ENCODE measurements at places on chromosomes 5 and 9. TPM values are rescaled to one million over a fixed set of nuclear protein-coding genes. Genes with fewer than 3 reads are reported as not detected.

DNA sequence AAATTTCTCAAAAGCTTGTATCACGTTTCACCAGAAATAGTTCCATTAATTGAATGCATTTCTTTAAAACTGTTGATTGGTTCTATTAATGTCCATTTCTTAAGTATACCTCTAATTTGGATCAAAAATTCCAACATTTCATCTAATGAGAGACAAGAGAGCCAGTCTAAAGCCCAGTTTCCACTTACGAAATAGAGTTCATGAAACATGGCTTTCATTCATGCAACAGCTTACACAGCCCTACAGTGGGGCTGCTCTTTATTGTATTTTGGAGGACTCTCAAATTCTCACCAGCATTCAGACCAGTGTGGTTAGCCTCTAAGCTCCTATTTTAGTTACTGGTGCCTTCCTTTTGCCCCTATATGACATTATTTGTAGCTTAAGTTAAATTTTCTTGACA lies 566.9 kb upstream of the RGMB start:
- no peak for DNase-seq

- no peak for DNase-seq
Measured at GRCh38 chr5:10674582-10674981, 86.5 kb downstream of the DAP start.

- DNase-seq = no peak
Measured at GRCh38 chr5:164351245-164351834, 845.9 kb downstream of the MAT2B start.

Gene MEGF10
- 1.1 TPM for total RNA-seq

GRCh38 chr9:93479726-93480125 lies 26.3 kb upstream of the FAM120AOS start:
- no peak for DNase-seq
